ENCODE measurements at places on chromosomes 4 and X.

DNA sequence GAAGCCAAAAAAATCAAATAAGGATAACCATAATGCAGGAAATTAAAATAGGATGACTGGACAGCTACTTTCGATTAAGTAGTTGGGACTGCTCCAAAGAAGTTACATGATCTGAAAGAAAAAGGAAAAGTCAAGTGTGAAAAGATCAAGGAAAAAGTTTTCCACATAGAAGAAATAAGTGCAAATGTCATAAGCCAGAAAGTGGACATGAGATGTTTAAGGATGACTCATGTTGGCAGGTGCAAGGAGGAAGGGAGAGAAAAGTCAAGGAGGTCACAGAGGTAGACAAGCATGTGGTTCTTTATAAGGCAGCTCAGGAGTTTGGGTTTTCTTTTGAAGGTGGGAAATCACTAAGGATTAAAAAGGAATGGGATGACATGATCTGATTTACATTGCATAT is 89.8 kb upstream of the GPRIN3 start:
- DNase-seq = no peak

DNA sequence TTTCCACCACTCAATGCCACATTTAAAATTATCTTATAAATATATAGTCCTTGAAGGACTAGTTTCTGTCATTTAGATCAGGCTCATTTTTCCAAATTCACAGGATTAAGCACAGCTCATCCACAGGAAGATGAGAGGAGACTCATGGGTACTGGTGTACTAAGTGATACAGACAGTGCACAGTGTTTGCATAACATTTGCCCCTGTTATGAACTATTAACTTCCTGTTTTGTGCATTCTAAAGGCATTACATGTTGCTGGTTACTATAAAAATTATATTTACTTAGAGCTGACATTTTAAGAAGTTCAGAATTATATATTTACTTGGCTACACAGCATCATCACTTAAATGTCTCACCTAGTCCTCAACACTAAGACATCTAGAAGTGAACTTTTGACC is 772.0 kb downstream of the TECRL start:
- DNase-seq = no peak

DNA sequence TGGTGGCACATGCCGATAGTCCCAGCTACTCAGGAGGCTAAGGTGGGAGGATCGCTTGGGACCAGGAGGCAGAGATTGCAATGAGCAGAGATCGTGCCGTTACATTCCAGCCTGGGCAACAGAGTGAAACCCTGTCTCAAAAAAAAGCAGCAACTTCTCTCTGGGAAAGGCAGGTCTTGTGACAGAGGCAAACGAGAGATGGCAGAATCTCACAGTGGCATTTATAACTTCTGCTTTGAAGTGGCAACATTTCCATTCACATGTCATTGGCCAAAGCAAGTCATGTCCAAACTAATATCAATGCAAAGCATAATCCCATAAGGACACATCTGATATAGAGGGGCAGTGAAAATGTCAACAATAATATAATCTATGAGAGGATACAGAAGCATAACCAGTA is 79.8 kb downstream of the PPEF2 start:
- DNase-seq = no peak

DNA sequence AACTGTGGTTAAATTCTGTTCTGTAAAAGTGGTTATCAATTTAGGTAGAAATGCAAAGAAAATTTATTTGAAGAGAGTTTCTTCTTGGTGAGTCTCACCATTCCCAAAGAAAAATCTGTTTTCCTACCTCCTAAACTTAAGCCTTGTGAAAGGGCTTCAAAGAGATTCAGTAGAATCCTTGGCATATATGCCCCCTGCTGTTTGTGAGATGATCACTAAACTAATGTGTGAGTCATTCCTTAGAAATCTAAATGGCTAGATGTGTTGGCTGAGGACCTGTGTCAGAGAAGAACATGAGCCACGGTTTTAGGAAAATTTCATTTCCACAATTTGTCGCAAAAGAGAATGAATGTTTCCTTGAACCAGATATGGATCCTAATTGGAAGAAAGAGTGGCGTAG is 260.9 kb downstream of the SLC7A11 start:
- DNase-seq = no peak

- no peak for DNase-seq
These were observed 58.6 kb upstream of the P2RY10 start for GRCh38 chrX:78886550-78886949.

DNA sequence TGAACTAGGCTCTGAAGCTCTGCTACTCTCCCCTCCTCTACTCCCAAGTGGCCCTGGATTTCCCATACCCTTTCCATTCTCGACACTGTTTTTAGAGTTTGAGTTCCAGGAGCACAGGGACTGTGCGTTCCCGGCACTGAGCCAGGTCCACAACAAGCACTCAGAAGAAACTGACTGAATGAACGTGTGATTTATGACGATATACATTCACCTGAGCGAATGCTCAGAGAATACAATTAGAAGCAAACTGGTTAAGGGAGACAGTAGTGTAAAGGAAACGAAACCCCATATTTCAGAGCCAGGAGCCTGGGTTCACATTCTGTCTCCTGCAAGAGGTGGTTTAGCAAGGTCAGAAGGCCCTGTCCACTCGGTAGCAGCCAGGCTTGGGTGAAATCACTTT is 1.4 kb upstream of the KIAA0232 start:
- DNase-seq = peak; percentile 68

DNA sequence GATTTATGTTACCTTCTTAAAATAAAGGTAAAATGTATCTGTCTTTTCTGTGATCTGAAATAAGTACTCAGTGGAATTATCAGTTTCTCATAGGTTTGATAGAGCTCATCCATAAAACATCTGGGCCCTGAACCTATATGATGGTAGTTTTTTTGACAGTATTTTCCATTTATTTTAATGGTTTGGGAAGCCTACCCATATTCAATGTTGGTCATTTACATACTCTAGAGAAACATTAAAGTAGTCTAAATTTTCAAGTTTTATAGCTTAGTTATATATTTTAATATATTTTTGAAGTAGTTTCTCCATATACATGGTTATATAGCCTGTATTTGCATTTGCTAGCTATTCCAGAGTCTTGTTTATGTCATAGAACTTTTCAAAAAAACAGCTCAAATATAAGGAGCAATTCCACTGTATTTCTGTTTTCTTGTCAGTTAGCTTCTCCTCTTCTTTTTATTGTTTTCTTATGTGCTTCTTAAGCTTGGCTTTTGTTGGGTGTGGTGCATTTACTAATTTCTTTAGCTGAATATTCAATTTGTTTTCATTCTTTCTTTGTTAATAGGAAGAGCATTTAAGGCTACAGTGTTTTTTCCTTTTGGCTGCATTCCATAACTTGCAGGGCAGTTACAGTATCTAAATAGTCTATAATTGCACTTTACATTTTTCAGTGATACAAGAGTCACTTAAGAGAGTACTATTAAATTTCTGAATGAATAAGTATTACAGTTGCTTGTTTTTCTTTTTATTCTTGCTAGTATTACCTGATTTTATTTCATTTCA is 181.4 kb downstream of the DKK2 start:
- DNase-seq = no peak

GRCh38 chr4:73870768-73871167 is 1.6 kb downstream of the CXCL1 start:
- DNase-seq = no peak

DNA sequence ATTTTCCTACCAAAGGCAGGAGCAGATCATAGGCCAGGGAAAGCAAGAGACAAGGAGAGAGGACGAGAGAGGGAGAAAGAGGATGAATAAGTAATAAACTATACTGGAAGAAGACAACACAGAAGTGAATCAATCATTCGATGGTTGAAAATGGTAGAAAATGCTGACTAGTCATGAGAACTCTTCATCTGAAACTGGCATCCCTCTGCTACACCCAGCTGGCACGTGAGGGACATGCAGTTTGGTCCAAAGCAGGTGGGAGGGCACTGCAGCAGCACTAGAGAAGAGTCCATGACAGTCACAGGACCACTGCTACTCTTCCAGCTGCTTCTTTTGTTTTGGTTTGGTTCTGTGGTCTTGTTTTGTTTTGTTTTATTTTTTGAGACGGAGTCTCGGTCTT is 74.1 kb downstream of the AFAP1 start:
- no peak for DNase-seq

GRCh38 chr4:122450847-122451246 is 5.7 kb downstream of the IL2 start:
- DNase-seq = no peak

GRCh38 chrX:135273162-135273561 is 21.3 kb downstream of the ETDA start:
- no peak for DNase-seq

DNA sequence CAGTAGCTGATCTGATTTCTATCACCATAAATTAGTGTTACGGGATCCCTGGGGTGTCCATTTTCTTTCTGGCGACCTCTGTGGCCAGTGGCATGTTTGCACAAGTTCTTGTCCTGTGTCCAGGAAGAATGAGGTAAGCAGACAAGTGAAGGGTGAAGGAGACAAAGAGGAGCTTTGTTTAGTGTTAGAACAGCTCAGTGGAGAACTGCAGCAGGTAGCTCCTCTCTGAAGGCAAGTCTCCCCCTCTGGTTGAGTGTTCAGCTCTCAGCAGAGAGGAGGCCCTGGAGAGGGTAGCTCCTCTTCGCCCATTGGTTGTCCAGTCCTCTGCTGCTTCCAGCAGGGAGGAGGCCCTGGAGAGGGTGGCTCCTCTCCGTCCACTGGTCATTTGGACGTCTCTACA is 47.2 kb downstream of the DMP1 start:
- DNase-seq = no peak

DNA sequence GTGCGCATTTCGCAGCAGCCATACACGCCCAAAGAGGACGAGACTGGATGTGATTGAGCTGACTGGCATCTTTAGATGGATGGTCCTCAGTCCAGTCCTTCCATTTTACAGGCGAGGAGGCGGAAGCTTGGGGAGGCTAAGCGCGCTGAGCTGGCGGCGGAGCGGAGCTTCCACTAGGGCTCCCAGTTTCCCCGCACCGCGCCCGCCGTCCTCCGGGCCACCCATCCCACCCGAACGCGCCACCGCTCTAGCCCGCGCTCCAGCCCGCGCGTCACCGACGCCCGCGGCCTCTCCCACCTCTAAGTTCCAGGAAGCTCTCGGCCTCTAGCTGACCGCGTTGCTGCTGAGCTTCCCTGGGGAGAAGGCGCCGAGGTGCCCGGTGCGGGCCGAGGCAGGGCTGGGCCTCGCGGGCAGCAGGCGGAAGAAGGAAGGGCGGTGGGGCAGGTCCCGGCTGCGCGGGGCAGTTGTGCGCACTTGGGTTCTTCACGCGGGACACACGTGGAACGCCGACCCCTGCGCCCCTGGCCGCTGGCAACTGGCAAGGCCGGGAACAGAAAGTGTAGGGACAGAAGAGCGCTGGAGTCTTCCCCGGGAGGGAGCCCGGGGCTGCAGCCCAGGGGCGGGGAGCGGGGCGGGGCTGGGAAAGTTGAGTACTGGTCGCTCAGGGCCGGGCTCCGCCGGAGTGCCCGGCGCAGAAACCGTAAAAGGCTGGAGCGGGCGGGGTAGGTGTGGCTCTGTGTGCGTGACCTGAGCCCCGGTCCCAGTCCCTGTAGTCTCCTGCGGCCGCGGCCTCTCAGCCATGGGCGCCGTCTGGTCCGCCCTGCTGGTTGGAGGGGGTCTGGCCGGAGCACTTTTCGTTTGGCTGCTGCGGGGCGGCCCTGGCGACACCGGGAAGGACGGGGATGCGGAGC is at the start of gene STBD1:
Gene STBD1 (plus strand): TSS at position 763 of the 911 bp plus-strand sequence. CDS start 37 bp downstream, at position 800.
- DNase-seq = peak; percentile 75
